Spleen (tissue), 13 donors: ENCODE measurements at places on chromosomes 7 and 10.

GRCh38 chr7:72183835-72184234, 228.3 kb downstream of the CALN1 start:
- H3K27ac ChIP-seq: no peak overlapping the region
- no peaks in the 10 kb centered on the region for H3K27me3 ChIP-seq
- H3K4me1 ChIP-seq: no peaks in the 10 kb centered on the region
- no peak overlapping the region for H3K4me3 ChIP-seq

DNA sequence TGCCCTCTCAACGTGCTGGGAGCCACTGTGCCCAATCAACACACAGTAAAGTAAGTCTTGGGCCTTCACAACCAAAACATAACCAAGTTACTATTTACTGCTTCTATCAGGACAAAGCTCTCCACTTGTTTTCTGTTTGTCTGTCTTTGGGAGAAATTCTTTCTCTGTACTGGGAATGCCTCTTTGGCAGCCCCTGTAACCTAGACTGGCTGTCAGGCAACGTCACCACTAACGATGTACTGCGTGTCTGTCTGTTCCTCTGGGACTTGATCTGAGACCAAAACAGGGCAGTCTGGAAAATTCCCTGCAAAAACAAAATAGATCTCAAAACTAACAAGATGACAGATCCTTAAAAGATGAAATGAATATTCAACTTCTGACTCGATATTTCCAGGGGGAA, 113.0 kb downstream of the SMURF1 start:
- no peaks in the 10 kb centered on the region for H3K4me1 ChIP-seq
- H3K27me3 ChIP-seq: no peaks in the 10 kb centered on the region
- DNase-seq: no peak
- no peak overlapping the region for H3K27ac ChIP-seq
- no peak overlapping the region for H3K4me3 ChIP-seq
- H3K36me3 ChIP-seq: peaks cover 84% of the 10 kb centered on the region

- no peaks in the 10 kb centered on the region for H3K27me3 ChIP-seq
- DNase-seq: no peak
- no peak overlapping the region for H3K27ac ChIP-seq
- H3K4me1 ChIP-seq: no peaks in the 10 kb centered on the region
Observed at GRCh38 chr10:99080275-99080945, 155.2 kb downstream of the HPSE2 start.

DNA sequence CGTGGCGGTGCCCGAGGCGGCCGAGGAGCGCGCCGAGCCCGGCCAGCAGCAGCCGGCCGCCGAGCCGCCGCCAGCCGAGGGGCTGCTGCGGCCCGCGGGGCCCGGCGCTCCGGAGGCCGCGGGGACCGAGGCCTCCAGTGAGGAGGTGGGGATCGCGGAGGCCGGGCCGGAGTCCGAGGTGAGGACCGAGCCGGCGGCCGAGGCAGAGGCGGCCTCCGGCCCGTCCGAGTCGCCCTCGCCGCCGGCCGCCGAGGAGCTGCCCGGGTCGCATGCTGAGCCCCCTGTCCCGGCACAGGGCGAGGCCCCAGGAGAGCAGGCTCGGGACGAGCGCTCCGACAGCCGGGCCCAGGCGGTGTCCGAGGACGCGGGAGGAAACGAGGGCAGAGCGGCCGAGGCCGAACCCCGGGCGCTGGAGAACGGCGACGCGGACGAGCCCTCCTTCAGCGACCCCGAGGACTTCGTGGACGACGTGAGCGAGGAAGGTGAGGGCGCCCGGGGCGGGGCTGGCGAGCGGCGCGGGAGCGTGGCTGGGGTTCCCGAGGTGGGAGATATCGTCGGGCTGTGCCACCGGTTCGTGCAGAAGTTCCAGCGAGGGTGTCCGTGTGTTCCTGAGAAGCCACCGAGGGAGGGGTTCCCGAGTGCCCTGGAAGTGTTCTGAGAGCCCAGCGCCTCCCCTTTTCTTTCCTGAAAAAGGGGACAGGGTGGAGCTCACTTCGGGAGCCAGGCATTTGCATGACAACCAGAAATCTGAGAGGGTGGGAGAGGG, 495 bp downstream of the EIF3B start:
- H3K4me3 ChIP-seq: peak overlapping the region; percentile 86
- peak overlapping the region; percentile 100 for H3K27ac ChIP-seq
- DNase-seq: peak; percentile 91
- no peaks in the 10 kb centered on the region for H3K36me3 ChIP-seq
- H3K27me3 ChIP-seq: no peaks in the 10 kb centered on the region

GRCh38 chr10:117454502-117454901, 79.3 kb upstream of the PDZD8 start:
- peak overlapping the region; percentile 28 for H3K27ac ChIP-seq
- no peak for DNase-seq
- peaks cover 4% of the 10 kb centered on the region for H3K27me3 ChIP-seq

- H3K4me3 ChIP-seq: no peak overlapping the region
- peaks cover 17% of the 10 kb centered on the region for H3K4me1 ChIP-seq
- H3K27me3 ChIP-seq: peaks cover 99% of the 10 kb centered on the region
- no peaks in the 10 kb centered on the region for H3K36me3 ChIP-seq
- no peak overlapping the region for H3K27ac ChIP-seq
- DNase-seq: peak; percentile 52
Observed at GRCh38 chr7:155531681-155532080, 14.7 kb downstream of the CNPY1 start.

DNA sequence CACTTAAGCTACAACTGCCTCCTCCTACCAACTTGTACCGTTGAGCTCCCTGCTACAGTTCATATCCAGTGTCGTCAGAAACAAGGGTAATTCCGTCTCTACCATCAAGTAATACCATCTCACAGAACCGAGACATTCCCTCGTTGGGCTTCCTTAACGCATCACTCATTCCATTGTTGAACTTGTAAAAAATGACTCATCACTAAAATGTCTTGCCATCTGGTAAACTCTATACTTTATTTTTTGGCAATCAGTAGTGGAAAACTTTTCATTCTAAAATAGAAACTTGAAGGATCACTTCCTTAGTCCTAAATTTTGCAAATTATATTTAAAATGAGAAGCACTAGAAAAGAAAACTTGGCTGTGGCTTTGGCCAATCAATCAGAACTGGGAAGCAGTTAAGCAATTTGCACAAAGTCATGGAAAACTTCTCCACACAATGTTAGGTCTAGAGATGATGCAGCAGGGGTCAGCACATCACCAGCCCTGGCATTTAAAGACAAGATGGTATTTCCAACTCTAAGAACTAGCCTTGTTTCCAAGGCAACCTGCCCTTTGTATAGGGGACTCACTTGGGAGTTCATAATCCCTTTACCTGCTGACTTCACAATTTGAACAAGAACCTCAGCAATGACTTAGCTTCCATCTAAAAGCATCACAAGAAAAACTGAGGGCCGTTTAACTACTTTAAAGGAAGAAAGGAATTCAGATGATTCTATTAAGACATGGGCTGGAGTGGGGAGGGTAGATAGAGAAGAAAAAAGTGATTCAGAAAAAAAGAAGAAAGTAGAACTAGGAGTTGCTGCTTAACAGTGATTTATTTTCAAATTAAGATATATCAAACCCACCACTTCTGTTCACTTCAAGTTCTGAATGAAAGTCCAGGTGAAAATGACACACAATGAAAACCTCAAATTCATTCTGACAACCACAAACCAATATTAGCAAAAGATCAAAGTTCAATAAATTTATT, 288.1 kb downstream of the PARD3 start:
- H3K27me3 ChIP-seq: no peaks in the 10 kb centered on the region
- H3K36me3 ChIP-seq: no peaks in the 10 kb centered on the region
- no peak overlapping the region for H3K4me3 ChIP-seq
- no peaks in the 10 kb centered on the region for H3K4me1 ChIP-seq
- H3K27ac ChIP-seq: peak overlapping the region; percentile 81

- no peak for DNase-seq
- H3K4me3 ChIP-seq: no peak overlapping the region
- H3K27me3 ChIP-seq: no peaks in the 10 kb centered on the region
- no peaks in the 10 kb centered on the region for H3K36me3 ChIP-seq
- H3K27ac ChIP-seq: no peak overlapping the region
Observed at GRCh38 chr7:14424675-14425074, 435.2 kb upstream of the ETV1 start.

GRCh38 chr10:116038259-116038658, 234.7 kb downstream of the GFRA1 start:
- H3K4me1 ChIP-seq: no peaks in the 10 kb centered on the region
- H3K27me3 ChIP-seq: no peaks in the 10 kb centered on the region
- no peaks in the 10 kb centered on the region for H3K36me3 ChIP-seq
- no peak overlapping the region for H3K4me3 ChIP-seq
- no peak for DNase-seq

GRCh38 chr7:70777251-70777650, 354.7 kb upstream of the GALNT17 start:
- H3K4me1 ChIP-seq: no peaks in the 10 kb centered on the region
- H3K4me3 ChIP-seq: no peak overlapping the region
- H3K27ac ChIP-seq: no peak overlapping the region
- DNase-seq: no peak
- H3K36me3 ChIP-seq: peaks cover 57% of the 10 kb centered on the region

GRCh38 chr7:30901856-30902255, 9.8 kb upstream of the AQP1 start:
- no peaks in the 10 kb centered on the region for H3K36me3 ChIP-seq
- peaks cover 19% of the 10 kb centered on the region for H3K4me1 ChIP-seq
- no peaks in the 10 kb centered on the region for H3K27me3 ChIP-seq
- H3K27ac ChIP-seq: no peak overlapping the region
- H3K4me3 ChIP-seq: no peak overlapping the region

GRCh38 chr7:121638286-121638685, 234.7 kb upstream of the PTPRZ1 start:
- no peak for DNase-seq
- no peaks in the 10 kb centered on the region for H3K27me3 ChIP-seq
- no peaks in the 10 kb centered on the region for H3K36me3 ChIP-seq

DNA sequence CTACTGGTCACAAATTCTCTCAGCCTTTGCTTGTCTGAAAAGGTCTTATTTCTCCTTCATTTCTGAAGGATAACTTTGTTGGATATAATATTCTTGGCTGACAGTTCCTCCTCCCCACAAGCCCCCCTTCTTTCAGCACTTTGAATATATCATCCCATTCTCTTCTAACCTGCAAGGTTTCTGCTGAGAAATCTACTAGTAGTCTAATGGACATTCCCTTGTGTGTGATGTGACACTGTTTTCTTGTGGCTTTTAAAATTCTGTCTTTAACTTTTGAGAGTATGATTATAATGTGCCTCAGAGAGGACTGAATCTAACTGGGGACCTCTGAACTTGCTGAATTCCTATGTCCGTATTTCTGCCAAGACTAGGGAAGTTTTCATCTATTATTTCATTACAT, 104.3 kb downstream of the RSU1 start:
- no peak overlapping the region for H3K4me3 ChIP-seq
- H3K27me3 ChIP-seq: no peaks in the 10 kb centered on the region
- H3K4me1 ChIP-seq: no peaks in the 10 kb centered on the region
- DNase-seq: no peak
- H3K36me3 ChIP-seq: peaks cover 16% of the 10 kb centered on the region

- DNase-seq: no peak
- no peaks in the 10 kb centered on the region for H3K27me3 ChIP-seq
- no peak overlapping the region for H3K27ac ChIP-seq
- no peaks in the 10 kb centered on the region for H3K4me1 ChIP-seq
- H3K36me3 ChIP-seq: no peaks in the 10 kb centered on the region
- no peak overlapping the region for H3K4me3 ChIP-seq
Observed at GRCh38 chr10:29317423-29318021, 28.7 kb downstream of the LYZL1 start.

DNA sequence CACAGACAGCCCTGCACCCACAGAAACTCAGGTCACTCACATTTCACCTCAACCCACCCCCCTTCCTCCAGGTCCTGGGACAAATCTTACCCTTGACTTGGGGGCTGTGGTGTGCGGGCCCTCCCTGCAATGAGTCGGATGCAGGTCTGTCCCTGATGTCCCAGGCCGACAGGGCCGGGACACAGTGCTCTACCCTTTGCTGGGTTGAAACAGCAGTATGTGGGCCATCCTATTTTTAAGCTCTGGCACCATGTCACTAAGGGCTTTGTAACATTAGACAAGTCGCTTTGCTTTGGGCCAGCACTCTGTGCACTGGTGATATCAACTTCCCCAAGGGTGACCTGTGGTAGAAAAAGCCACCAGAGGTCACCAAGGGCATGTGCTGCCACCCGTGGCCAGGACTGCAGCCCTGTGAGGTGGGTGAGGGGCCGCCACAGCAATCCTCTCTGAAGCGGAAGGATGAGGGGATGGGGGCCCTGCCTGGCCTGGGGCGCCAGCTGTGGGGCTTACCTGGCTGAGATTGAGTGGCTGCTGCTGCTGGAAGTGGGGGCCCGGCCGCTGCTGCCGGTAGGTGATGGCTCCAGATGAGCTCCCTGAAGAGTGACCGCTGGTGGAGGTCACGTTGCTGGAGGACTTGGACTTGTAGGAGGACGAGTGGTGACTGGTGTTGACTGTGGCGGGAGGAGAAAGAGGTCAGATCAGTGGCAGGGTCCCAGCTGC, 51.3 kb downstream of the CLEC2L start:
- DNase-seq: peak; percentile 28
- H3K27ac ChIP-seq: no peak overlapping the region
- H3K36me3 ChIP-seq: peaks cover 97% of the 10 kb centered on the region

DNA sequence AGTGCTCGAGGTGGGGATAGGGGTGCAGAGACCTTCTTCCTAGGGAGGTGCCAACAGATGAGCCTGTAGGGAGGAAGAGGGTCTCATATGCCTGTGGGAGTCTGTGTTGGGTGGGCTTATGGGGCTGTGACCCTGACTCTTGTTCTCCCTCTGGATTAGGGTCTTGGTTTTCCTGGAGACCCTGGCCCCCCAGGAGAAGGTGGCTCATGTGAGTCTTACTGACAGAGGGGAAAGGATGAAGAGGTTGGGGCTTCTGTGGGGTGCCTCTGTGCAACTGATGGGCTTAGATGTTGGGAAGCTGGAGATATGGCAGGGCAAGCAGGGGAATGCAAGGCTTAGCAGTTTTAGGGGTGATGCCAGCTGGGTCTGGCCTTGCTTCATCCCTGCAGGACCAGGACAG, 20.2 kb upstream of the VOPP1 start:
- no peaks in the 10 kb centered on the region for H3K27me3 ChIP-seq
- no peak overlapping the region for H3K4me3 ChIP-seq
- no peak for DNase-seq

GRCh38 chr7:134587750-134588149, 38.8 kb downstream of the AKR1B15 start:
- H3K27ac ChIP-seq: no peak overlapping the region
- no peaks in the 10 kb centered on the region for H3K27me3 ChIP-seq
- no peaks in the 10 kb centered on the region for H3K36me3 ChIP-seq
- no peaks in the 10 kb centered on the region for H3K4me1 ChIP-seq

DNA sequence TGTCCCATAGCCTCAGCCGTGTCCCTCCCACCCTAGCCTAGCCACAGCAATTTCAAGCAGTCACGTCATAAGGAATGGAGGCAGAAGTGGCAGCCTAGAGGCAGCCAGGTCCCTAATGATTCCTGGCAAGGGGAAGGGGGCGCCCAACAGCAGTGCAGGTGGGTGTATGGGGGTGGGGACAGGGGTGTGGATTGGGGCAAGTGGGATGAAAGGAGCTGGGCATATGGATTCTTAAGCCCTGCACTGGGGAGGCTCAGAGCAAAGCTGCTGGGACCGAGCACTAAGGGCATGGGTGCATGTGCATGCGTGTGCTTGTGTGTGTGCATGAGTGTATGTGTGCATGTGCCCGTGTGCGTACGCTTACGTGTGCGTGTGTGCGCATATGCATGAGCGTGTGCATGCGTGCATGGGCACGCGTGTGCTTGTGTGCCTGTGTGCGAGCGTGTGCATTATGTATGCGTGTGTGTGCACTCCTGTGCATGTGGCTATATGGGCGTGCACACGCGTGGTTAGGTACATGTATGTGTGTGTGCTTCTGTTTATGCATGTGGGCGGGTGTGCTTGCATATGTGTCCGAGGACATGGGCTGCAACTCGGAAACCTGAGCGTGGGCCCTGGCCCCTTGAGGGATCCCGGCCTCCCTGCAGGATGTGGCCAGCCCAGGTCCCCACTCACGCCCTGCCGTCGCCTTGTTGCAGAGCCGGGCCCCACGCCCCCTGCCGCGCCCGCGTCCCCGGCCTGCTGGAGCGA, 34.1 kb downstream of the SH2B2 start:
- no peak overlapping the region for H3K4me3 ChIP-seq
- H3K27me3 ChIP-seq: peaks cover 21% of the 10 kb centered on the region
- peak; percentile 54 for DNase-seq
- H3K27ac ChIP-seq: no peak overlapping the region
